ENCODE measurements at places on chromosomes 4 and X.

DNA sequence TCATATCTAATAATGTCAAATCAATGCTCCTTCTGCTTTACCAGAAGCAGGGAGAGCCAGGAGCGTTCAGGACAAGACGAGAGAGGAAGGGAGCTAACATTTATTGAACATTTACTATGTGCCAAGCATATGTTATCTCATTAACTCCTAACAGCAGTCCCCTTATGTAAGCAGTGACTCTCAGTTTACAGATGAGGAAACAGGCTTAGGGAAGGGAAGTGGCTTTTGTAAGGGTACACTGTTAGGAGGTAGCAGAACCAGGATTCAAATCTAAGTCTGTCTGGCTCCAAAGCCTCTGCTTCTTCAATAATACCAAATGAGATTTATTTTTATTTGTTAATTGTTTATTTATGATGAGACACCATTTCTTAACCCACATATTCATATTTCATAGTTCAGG lies 2.6 kb upstream of the STARD8 start:
- DNase-seq = no peak

GRCh38 chrX:72117636-72118210 lies 14.0 kb downstream of the RTL5 start:
- no peak for DNase-seq

GRCh38 chr4:105369988-105370387 lies 103.9 kb downstream of the PPA2 start:
- DNase-seq = no peak

- DNase-seq = no peak
Measured at GRCh38 chr4:36553029-36553428, 271.6 kb downstream of the DTHD1 start.

GRCh38 chrX:3733043-3733430 lies 19.6 kb upstream of the PRKX start:
- no peak for DNase-seq

GRCh38 chr4:154475820-154476219 lies 15.8 kb downstream of the DCHS2 start:
- DNase-seq = no peak

DNA sequence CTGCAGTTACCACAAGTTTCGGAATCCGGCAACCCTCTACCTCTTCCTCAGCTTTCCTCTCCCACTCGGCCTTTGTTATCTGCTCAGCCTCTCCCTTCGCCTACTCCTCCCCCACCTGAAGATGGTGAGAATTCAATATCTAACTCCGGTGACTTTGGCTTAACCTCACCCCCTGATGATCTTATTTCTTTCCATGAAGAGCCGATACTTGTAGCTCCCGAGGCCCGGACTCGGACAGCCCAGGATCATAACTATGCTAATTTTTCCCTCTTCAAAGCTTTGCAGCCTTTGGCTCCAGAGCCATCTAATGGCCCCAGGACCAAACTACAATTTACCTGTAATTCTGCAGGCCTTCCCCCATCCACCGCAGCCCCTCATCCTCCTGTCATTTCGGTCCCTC lies 32.0 kb upstream of the MGST2 start:
- no peak for DNase-seq

- DNase-seq = no peak
Measured at GRCh38 chr4:145722561-145722960, 42.6 kb downstream of the C4orf51 start.

DNA sequence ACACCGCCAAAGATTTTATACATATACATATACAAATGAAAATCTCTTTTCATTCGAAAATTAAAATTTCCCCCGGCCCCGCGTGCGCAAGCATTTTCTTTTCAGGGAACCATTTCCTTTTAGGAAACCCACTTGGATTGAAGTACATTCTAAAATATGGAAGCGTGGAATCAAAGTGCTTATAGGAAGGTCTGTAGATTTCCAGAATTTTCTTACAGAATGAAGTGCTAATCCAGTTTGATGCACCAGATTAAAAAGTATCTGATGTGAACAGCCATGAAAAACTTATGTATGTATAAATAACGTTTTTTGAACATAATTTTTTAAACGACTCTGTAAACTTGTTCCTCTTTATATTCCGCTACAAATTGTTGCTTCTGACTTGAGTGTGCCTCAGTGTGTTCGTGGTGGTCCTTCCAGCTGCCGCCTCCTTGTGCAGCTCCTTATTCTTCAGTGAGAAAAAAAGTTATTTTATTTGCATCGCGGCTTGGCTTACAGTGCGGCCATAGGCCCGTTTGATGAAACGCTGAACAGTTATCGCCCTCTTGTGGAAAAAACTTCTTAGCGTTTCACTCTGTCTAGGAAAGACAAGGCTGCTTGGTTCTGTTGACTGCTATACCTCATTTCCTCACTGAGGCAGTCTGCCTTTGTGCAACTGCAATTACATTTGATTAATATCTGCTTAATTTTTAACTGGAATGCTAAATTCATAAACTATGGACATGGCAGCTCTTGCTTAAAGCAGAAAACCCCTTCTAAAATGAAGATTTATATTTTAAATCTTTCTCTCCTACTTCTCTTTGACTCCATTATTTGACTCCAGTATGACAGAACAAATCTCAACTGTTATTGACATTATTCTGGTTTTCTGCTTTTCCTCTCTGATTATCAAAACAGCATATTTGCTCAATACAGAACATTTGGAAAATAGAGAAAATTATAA lies 4.7 kb upstream of the NKX6-1 start:
- DNase-seq = no peak

- no peak for DNase-seq
Measured at GRCh38 chr4:16516796-16517439, 290.6 kb upstream of the TAPT1 start.

DNA sequence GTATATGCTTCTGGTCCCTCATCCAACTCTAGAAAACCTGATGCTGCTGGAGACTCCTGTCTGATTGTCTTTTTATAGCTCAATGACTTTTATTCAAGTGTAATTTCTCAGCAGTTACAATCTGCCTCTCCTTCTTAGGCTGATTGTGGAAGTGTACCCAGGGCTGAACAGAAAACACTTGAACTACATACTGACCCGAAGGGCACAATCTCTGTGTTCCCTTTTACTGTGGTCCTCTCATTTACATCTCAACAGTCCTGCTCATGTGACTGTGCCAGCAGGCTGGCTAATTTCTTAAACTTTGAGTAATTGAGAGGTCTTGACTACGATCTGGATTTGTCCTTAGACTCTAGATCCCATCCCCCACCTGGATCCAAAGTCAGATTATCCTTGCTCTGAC lies 863.4 kb downstream of the PDHA2 start:
- no peak for DNase-seq

- no peak for DNase-seq
Measured at GRCh38 chr4:66539745-66540144, 869.5 kb upstream of the EPHA5 start.

DNA sequence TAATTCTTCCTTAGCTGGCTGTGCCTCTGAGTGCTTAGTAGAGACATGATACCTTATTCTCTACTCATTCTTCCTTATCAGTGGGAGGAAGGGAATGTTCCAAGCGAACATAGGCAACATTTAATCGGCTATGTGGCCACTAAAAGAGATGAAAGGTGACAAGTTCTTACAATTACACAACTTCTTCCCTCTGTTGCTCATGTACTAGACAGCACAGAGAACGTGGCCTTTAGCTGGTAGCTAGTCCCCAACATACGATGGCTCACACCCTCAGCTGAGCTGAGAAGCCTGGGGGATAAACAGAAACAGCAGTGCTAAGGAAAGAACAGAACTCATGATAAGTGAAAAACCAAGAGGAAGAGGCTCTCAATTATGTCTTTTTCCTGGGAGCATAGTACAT lies 52.2 kb downstream of the APOO start:
- no peak for DNase-seq

- peak; percentile 33 for DNase-seq
Measured at GRCh38 chrX:123648028-123648810, 84.6 kb downstream of the THOC2 start.

GRCh38 chr4:152516156-152516555 lies 19.7 kb downstream of the FBXW7 start:
- no peak for DNase-seq

- no peak for DNase-seq
Measured at GRCh38 chrX:130079824-130080406, 30.4 kb downstream of the ELF4 start.

GRCh38 chrX:47743504-47743903 lies 84.5 kb upstream of the UXT start:
- DNase-seq = no peak

GRCh38 chr4:144347121-144347520 lies 206.6 kb upstream of the GYPA start:
- no peak for DNase-seq
